T-helper 2 cell (primary cell): ENCODE measurements at places on chromosomes 4 and X.

DNA sequence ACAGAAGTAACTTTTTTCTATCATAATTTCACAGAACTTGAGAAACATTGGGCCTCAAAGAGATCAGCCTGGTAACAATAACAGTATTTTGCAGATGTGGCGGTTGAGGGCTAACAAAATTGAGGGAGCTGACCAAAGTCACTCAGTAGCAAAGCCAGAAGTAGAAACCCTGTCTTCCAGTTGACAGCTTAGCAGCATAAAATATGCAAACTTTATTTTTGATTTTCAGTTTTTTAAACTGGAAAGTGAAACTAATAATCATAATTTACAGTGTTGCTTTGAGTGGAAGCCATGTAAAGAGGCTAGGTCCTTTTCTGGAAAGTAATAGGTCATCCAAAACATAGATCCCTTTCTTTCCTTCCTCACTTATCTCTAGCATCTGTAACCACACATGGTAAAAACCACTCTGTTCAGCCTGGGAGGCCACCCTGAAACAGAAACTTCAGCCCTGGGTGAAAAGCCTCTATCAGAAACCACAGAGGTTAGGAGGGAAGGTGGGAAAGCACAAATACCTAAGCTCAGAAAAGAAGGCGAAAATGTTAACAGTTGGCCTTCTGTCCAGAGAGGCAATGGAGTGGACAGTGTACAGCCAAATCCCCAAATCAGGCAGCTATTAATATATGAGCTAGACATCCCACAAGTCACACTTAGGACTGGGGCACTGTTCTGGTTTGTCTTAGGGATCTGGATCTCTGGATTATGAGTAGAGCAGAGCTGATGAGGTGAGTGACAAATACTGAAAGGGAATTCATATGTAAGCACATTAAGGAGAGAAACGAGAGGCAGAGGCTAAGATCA is 61.1 kb upstream of the ARSJ start:
- peak; percentile 7 for DNase-seq

- no peak for DNase-seq
These were observed 27.5 kb upstream of the MXD4 start for GRCh38 chr4:2289311-2289954.

DNA sequence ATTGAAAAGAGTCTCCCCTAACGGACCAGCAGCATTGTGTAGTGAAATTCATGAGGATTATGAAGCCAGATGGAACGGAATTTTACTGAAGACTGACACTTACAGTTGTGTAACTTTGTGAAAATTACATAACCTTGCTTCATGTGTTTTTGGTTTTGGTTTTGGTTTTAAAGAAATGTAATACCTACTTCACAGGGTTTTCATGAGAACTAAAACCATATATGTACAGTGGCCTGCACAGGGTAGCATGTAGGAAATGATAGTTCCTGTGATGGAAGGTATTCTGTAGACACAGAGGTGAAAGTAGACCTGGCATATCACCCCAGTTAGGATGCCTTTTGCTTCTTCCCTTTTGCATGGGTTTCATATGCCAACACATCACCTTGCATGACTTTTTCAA is 247.0 kb downstream of the BANK1 start:
- DNase-seq, result no peak

DNA sequence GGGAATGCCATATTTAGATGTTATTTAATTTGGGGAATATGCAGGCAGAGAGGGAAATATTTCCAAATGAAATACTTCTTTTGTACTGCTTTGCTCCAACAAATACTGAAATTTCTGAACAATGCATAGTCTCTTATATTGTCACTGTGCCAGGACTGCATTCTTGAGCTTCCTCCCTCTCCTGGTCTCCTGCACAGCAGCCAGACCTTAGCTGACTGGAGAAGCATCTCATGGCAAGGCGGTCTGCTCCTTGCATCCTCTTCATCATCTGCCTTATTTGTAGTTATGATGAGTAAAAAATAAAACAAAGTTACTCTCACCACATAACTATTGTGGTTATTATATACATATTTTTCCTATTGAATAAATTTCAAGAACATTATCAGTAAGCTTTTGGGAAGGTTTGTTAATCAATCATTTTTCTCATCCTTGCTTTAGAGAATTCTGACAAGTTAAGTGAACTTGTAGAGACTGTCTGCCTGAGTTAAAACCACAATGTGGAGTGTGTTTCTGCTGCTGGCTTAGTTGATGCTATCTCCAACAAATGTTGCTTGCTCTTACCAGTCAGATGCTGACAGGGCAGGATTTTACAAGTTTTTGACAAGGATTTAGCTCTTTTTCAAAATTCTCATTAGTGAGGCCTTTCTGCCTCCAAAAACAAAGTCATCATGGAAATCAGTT is 153.6 kb downstream of the SOWAHB start:
- DNase-seq, result no peak

GRCh38 chr4:8157496-8157895 is 1.1 kb downstream of the ABLIM2 start:
- DNase-seq, result no peak

DNA sequence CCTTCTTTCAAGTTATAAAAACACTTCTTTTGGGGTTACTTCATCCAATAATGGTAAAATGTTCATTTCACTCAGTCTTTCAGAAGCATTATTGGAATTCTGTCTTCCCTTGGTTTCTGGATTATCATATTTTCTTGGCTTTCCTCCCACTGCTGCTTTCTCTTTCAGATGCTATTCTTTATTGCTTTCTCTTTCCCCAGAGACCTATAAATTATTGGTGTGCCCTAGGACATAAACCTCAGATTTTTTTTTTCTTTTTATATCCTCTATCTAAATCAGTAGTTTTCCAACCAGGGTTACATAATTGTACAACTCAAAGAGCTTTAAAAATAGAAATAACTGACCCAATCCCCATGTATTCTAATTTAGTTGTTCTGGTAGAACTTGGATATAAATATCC is 1005.5 kb downstream of the ARAP2 start:
- DNase-seq, result no peak

GRCh38 chr4:98232202-98232601 is 29.0 kb upstream of the RAP1GDS1 start:
- peak; percentile 5 for DNase-seq

- DNase-seq, result no peak
These were observed 169.1 kb downstream of the ARHGAP24 start for GRCh38 chr4:85644061-85644460.

GRCh38 chr4:104589264-104589868 is 94.7 kb upstream of the CXXC4 start:
- no peak for DNase-seq

DNA sequence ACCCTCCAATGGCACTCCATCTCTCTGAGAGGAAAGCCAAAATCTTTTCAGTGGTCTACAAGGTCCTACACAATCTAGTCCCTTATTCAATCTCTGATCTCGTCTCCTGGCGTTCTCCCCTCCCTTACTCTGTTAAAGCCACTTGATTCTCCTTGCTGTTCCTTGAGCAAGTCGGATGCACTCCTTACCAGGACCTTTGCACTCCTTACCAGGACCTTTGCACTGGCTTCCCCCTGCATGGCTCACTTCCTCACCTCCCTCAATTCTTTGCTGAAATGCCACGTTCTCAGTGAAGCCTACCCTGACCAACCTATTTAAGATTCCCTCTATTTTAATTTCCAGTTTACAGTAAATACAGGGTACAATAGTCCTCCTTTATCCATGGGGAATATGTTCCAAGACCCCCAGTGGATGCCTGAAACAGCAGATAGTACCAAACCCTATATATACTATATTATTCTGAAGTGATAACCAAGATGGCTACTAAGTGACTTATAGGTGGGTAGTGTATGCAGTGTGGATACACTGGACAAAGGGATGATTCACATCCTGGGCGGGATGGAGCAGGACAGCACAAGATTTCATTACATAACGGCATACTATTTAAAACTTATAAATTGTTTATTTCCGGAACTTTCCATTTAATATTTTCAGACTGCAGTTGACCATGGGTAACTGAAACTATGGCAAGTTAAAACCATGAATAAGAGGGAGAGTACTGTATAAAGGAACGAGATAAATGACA is 6.5 kb upstream of the DLG3 start:
- no peak for DNase-seq

DNA sequence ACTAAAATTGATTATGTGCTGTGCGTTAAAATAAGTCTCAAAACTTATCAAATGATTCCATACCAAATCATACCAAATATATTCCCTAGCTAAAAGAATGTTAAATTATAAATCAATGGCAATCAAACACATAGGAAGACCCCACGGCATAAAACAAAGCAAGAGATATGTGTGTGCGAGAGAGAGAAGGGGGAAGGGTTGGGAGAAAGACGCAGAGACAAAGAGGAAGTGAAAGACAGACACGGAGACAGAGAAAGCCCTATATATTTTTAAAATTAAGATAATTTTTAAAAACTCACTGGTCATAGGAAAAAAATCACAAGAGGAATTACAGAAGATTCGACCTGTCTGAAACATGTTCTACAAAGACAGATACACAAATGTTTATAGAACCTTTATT is 371.4 kb downstream of the NLGN4X start:
- no peak for DNase-seq

DNA sequence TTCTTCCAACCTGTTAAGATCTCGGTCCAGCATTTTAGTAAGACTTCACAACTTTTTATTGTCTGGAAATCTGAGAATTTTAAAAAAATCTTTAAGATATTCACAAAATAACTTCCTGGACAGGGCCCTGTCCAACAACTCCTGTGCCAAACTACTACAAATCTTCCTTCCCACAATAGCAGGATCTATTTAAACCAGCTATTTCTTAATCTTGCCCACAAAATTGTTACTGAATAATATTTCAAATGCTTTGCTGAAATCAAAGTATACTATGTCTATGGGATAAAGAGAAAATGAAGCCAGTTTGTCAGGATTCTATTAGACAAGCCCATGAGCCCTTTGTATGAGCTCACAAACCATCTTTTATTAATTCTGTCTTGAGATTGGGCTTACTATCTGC is 104.1 kb upstream of the DDIT4L start:
- DNase-seq, result no peak

- peak; percentile 54 for DNase-seq
These were observed 17.3 kb downstream of the NIPAL1 start for GRCh38 chr4:48033825-48034413.

DNA sequence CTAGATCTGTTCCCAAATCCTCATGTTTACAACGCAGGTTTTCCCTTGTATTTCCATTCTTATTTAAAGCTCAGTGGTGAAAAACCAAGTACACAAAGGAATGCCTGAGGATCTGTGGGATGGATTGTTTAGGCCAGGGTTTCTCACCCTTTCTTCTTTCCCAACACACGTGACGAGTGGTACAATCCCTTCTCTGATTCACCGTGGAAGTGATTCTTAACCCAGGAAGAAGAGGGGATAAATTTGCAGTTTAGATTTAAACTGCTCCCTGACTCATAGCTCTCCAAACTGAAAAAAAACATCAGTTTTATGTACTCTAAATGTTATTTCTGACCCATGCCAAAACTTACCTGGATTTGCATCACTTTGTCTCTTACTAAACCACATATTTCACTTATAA is 17.0 kb downstream of the PAQR3 start:
- DNase-seq, result no peak

- DNase-seq, result no peak
These were observed 3.3 kb downstream of the RELL1 start for GRCh38 chr4:37682701-37683401.
